Uterus (tissue), 4 donors: ENCODE measurements at places on chromosomes 2 and 18.

DNA sequence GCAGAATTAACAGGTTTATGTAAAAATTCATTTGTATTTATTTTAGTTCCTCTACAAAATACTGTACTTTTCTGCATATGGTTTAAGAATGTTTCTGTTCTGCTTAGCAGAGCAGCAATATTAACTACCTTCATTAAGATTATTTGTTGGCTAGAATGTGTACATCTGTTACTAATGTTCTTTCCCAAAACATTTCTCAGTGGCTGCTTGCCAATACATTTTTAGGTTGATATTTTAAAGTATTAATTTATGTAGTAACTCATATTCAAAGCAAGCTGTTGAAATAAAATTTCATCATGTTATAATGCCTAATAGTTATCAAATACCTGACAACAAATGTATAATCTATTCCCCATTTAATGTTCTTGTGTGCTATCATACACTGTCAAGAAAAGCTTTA lies 40.3 kb downstream of the PRKD3 start:
- H3K4me3 ChIP-seq = no peak overlapping the region
- no peaks in the 10 kb centered on the region for H3K36me3 ChIP-seq
- no peaks in the 10 kb centered on the region for H3K27me3 ChIP-seq
- DNase-seq = no peak
- no peaks in the 10 kb centered on the region for H3K4me1 ChIP-seq
- H3K27ac ChIP-seq = no peak overlapping the region

GRCh38 chr2:169258045-169258601 lies 104.2 kb downstream of the LRP2 start:
- H3K36me3 ChIP-seq = no peaks in the 10 kb centered on the region
- no peak overlapping the region for H3K27ac ChIP-seq
- no peaks in the 10 kb centered on the region for H3K4me1 ChIP-seq
- no peak overlapping the region for H3K4me3 ChIP-seq

- DNase-seq = no peak
- H3K4me3 ChIP-seq = no peak overlapping the region
- H3K4me1 ChIP-seq = no peaks in the 10 kb centered on the region
- no peaks in the 10 kb centered on the region for H3K36me3 ChIP-seq
- no peaks in the 10 kb centered on the region for H3K27me3 ChIP-seq
Measured at GRCh38 chr2:64582774-64583340, 58.7 kb downstream of the AFTPH start.

DNA sequence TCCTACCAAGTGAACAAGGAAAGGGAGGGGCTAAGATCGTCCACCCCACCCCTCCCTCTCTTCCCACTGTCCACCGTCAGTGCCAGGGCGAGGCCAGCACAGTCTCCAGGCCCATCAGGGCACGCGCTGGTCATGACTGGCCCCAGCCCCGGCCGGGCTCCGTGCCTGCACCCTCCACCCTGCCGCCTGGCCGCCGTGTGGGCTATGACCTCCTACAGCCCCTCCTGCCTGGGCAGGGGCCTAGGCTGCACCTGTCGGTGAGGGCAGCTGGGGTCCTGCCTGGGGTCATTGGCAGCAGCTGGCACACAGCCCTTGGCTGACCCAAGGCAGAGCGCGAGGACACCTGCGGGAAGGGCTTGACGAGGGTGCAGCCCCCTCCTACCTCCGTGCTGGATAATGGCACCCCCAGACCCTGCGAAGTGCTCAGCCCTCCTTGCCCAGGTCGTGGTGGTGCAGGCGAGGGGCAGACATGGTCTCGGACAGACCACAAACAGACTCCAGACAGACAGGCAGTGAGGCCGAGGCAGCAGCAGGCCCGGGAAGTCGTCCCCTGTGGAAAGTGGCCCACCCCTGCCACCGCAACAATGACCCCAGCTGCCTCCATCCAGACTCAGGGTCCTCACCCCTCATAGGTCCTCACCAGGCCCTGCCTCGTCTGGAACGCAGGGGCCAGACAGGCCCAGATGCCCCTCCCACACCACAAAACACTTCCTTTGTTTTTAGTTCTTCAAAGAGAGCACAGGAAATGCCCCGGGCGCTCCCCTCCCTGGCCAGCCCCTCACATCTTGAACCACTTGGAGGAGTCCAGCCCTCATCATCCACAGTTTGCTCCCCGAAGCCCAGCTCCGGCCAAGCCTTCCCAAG lies 43.1 kb upstream of the GPC1 start:
- DNase-seq = peak; percentile 10
- H3K4me3 ChIP-seq = no peak overlapping the region
- H3K27ac ChIP-seq = no peak overlapping the region
- H3K4me1 ChIP-seq = no peaks in the 10 kb centered on the region
- H3K36me3 ChIP-seq = no peaks in the 10 kb centered on the region
- H3K27me3 ChIP-seq = no peaks in the 10 kb centered on the region

DNA sequence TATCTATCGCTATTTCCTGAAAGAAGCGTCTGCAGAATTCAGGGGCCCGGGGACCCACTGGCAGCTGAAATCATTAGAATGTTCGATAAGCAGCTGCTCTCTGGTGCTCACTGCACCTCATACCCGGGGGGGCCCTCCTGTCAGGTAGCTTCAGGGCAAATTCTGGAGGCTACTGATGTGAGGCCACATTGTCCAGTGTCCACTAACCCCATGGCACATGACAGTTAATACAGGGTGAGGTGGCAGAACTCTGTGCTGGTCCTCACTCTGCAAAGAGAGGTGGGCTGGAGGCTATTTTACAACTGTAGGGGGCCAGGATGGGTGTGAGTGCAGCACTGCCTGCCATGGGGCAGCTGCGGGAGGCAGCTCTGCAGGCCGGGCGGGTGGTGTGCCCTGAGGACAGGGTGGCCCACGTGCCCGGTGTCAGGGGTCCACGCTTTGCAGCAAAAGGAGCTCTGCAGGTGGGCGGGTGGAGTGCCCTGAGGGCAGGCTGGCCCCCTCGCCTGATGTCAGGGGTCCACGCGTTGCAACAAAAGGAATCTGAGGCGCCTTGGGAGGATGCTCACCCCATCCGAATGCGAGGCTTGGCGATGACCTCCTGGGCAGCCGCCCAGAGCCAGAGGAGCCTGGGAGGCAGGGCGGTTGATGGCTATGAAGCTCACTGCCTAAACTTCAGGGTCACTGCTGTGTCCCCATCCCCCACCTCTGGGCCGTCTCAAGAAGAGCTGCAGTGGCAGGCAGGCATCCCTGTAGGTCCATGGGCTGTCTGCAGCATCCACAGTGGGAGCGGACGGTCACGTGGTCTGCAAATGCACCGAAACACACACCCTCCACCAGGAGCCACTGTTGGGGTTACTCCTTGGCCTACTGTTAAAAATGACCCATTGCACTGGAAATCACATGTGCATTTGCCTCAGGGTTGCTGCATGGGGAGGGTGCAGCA lies 207.0 kb upstream of the SALL3 start:
- no peak overlapping the region for H3K27ac ChIP-seq
- no peaks in the 10 kb centered on the region for H3K4me1 ChIP-seq
- no peak for DNase-seq
- H3K27me3 ChIP-seq = no peaks in the 10 kb centered on the region
- no peaks in the 10 kb centered on the region for H3K36me3 ChIP-seq
- no peak overlapping the region for H3K4me3 ChIP-seq

GRCh38 chr18:59768409-59768808 lies 71.2 kb upstream of the CCBE1 start:
- no peak overlapping the region for H3K27ac ChIP-seq
- no peaks in the 10 kb centered on the region for H3K4me1 ChIP-seq
- no peak for DNase-seq

DNA sequence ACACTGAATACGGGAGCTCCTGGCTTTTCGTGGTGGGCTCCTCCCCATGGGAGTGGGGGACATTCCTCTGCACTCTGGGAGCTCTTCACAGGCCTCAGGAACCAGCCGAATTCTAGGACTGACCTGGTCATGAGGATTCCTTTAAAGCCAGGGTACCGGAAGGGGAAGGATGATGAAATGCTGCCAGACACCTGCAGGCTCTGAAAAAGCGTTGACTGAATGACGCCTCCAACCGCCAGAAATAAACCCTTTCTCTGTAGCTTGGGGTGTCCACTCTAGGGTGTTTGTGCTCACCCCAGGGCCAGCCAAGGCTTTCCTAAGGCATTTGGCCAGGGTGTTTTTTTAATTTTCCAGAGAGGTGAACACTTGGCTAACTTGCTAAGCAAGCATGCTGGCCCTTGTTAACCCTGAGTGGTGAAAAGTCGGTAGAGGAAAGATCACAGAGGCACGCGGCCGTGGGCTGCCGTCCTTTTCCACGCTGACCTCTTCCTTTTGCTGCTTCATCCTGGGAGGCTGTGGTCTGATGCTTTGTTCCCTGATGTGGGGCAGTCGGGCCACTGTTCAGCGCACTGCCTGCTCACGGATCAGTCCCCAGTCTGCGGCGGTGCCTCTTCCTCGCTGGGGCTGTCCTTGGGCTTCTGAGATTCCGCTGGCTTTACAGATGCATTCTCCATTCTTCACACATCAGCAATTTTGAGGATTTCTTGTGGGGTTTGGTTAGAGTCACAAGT lies 32.0 kb downstream of the IMPA2 start:
- H3K4me3 ChIP-seq = no peak overlapping the region
- H3K27ac ChIP-seq = no peak overlapping the region
- H3K36me3 ChIP-seq = no peaks in the 10 kb centered on the region

GRCh38 chr2:204913854-204914464 lies 368.7 kb downstream of the PARD3B start:
- H3K4me3 ChIP-seq = no peak overlapping the region
- no peak overlapping the region for H3K27ac ChIP-seq
- H3K4me1 ChIP-seq = no peaks in the 10 kb centered on the region
- no peak for DNase-seq
- H3K27me3 ChIP-seq = no peaks in the 10 kb centered on the region
- no peaks in the 10 kb centered on the region for H3K36me3 ChIP-seq

- H3K4me3 ChIP-seq = no peak overlapping the region
- no peak for DNase-seq
- no peaks in the 10 kb centered on the region for H3K36me3 ChIP-seq
- H3K4me1 ChIP-seq = no peaks in the 10 kb centered on the region
Measured at GRCh38 chr2:6896930-6897759, 19.6 kb downstream of the RSAD2 start.

- H3K36me3 ChIP-seq = no peaks in the 10 kb centered on the region
- H3K27me3 ChIP-seq = no peaks in the 10 kb centered on the region
- no peak overlapping the region for H3K4me3 ChIP-seq
- H3K4me1 ChIP-seq = no peaks in the 10 kb centered on the region
- no peak for DNase-seq
Measured at GRCh38 chr2:47950340-47951301, 44.3 kb upstream of the FBXO11 start.

- H3K27me3 ChIP-seq = no peaks in the 10 kb centered on the region
- no peak for DNase-seq
- H3K27ac ChIP-seq = no peak overlapping the region
- H3K4me1 ChIP-seq = no peaks in the 10 kb centered on the region
- H3K4me3 ChIP-seq = no peak overlapping the region
- no peaks in the 10 kb centered on the region for H3K36me3 ChIP-seq
Measured at GRCh38 chr2:236826606-236827156, 257.1 kb downstream of the ACKR3 start.

- no peaks in the 10 kb centered on the region for H3K27me3 ChIP-seq
- H3K4me1 ChIP-seq = no peaks in the 10 kb centered on the region
- DNase-seq = no peak
- no peak overlapping the region for H3K27ac ChIP-seq
Measured at GRCh38 chr2:64420677-64421076, 33.3 kb upstream of the LGALSL start.

- no peaks in the 10 kb centered on the region for H3K4me1 ChIP-seq
- H3K36me3 ChIP-seq = no peaks in the 10 kb centered on the region
- no peak overlapping the region for H3K4me3 ChIP-seq
- no peak overlapping the region for H3K27ac ChIP-seq
- H3K27me3 ChIP-seq = no peaks in the 10 kb centered on the region
Measured at GRCh38 chr2:216279459-216279858, 92.8 kb downstream of the MARCHF4 start.

GRCh38 chr2:200740907-200741306 lies 70.8 kb upstream of the BZW1 start:
- H3K27ac ChIP-seq = no peak overlapping the region
- no peak overlapping the region for H3K4me3 ChIP-seq
- DNase-seq = no peak
- no peaks in the 10 kb centered on the region for H3K27me3 ChIP-seq

GRCh38 chr2:135663148-135663700 lies 78.4 kb upstream of the UBXN4 start:
- DNase-seq = no peak
- no peaks in the 10 kb centered on the region for H3K36me3 ChIP-seq

- no peaks in the 10 kb centered on the region for H3K27me3 ChIP-seq
- H3K4me1 ChIP-seq = no peaks in the 10 kb centered on the region
- H3K27ac ChIP-seq = no peak overlapping the region
- no peak overlapping the region for H3K4me3 ChIP-seq
Measured at GRCh38 chr2:20401489-20401835, 45.4 kb upstream of the RHOB start.

DNA sequence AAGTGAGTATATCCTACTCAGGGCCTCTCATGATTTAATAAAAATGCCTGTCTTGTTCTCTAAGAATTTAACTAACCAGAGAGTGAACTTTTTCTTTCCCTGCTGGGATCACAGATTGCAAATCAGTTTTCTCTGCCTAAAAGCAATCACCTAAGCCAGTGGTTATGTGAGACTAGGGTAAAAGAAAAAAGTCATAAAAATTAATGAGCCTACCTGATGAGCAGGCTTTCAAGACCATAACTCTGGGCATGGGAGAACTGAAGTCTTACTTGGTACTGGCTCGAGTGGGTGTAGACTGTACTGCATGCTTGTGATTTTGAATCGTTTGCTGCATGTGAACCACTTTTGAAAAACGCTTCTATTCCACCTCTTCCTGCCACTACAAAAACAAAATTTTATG lies 1677.0 kb upstream of the LRRTM1 start:
- DNase-seq = no peak
- no peak overlapping the region for H3K27ac ChIP-seq
- H3K4me1 ChIP-seq = no peaks in the 10 kb centered on the region
- H3K27me3 ChIP-seq = no peaks in the 10 kb centered on the region
- no peaks in the 10 kb centered on the region for H3K36me3 ChIP-seq
- H3K4me3 ChIP-seq = no peak overlapping the region

GRCh38 chr2:189658306-189659212 lies 2.7 kb upstream of the ASNSD1 start:
- DNase-seq = no peak
- peak overlapping the region; percentile 42 for H3K27ac ChIP-seq
- peaks cover 11% of the 10 kb centered on the region for H3K4me1 ChIP-seq
- no peaks in the 10 kb centered on the region for H3K36me3 ChIP-seq
- no peaks in the 10 kb centered on the region for H3K27me3 ChIP-seq
- no peak overlapping the region for H3K4me3 ChIP-seq
